Stimulated activated CD4-positive, alpha-beta T cell treated with anti-CD3 and anti-CD28 coated beads, Interleukin-1b, Interleukin-23, amount 100 ng/mL, for 1 hour (primary cell): ENCODE measurements at places on chromosomes 12 and 14.

- no peak for DNase-seq
These were observed 114.4 kb downstream of the ZNF664 start for GRCh38 chr12:124087266-124088051.

GRCh38 chr14:68958553-68958952, 20.5 kb downstream of the ACTN1 start:
- DNase-seq = no peak

- no peak for DNase-seq
These were observed 6.0 kb downstream of the LTB4R start for GRCh38 chr14:24317141-24317928.

DNA sequence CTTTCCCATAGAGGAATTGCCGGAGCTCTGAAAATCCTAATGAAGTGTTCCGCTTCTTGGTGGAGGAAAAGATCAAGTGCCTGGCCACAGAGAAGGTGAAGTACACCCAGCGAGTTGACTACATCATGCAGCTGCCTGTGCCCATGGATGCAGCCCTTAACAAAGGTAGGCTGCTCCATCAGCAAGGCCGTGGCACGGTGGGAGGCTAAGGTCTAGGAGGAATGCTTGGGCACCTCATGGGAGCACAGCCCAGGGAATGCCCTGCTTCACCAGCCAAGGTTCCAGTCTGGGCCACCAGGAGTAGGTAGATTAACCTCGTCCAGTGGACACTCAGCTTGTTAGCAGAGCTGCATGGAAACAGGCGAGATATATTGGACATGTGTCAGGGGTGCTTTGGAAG, 6.4 kb upstream of the TPI1 start:
- no peak for DNase-seq

GRCh38 chr12:75884465-75884985, 147.1 kb downstream of the PHLDA1 start:
- DNase-seq = no peak

GRCh38 chr14:99871771-99872170, 78.6 kb downstream of the EML1 start:
- DNase-seq = no peak

DNA sequence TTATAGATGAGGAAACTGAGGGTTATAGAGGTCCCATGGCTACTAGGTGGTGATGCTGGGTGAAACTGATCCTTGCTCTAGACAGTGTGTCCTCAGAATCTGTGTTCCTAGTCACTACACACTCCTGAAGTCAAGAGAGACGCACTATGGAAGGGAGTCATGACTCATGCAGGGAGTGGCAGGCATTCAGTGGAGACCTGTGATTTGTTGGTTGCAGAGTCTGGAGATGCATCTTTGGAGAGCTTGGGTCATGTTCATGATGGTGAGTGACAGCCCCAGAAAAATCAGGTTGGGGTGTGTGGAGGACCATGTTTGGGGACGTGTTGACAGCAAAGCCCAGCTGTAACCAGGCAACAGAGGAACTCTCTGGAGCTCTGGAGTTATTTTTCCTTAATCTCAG, 38.0 kb upstream of the FBXO21 start:
- no peak for DNase-seq

- DNase-seq = no peak
These were observed 26.5 kb downstream of the NUAK1 start for GRCh38 chr12:106112145-106112821.

DNA sequence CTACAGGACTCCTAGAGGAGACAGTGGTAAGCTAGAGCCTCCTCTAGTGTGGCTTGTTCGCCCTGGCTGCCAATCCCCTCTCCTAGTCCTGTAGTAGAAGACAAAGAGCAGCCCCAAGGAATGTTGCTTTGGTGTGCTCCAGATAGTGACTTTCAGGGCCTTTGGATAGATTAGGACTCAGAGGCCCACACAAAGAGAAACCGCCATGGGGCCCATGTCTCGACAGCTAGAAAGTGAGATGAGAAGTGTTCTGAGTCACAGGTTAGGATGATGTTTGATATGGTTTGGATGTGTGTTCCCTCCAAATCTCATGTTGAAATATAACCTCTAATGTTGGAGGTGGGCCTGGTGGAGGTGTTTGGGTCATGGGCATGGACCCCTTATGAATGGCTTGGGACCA, 51.8 kb upstream of the JDP2 start:
- DNase-seq = no peak

- DNase-seq = no peak
These were observed 270.0 kb upstream of the CAND1 start for GRCh38 chr12:66999141-66999540.

DNA sequence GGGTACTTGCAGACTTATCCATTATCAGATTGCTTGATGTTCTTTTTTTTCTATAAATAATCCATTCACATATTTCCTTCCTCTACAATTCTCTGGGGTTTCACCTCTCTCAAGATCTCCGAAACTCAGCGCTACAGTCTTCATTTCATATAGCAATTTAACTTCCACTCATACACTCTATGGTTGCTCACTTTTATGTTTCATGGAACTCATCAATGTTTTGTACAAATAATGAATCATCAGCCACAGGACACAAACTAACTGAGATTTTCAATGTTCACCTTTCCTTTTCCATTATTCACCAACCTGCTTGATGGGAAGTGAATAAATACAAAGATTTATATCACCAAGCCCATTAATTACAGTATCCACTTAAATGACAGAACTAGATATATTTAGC, 534.7 kb downstream of the LRFN5 start:
- DNase-seq = no peak

DNA sequence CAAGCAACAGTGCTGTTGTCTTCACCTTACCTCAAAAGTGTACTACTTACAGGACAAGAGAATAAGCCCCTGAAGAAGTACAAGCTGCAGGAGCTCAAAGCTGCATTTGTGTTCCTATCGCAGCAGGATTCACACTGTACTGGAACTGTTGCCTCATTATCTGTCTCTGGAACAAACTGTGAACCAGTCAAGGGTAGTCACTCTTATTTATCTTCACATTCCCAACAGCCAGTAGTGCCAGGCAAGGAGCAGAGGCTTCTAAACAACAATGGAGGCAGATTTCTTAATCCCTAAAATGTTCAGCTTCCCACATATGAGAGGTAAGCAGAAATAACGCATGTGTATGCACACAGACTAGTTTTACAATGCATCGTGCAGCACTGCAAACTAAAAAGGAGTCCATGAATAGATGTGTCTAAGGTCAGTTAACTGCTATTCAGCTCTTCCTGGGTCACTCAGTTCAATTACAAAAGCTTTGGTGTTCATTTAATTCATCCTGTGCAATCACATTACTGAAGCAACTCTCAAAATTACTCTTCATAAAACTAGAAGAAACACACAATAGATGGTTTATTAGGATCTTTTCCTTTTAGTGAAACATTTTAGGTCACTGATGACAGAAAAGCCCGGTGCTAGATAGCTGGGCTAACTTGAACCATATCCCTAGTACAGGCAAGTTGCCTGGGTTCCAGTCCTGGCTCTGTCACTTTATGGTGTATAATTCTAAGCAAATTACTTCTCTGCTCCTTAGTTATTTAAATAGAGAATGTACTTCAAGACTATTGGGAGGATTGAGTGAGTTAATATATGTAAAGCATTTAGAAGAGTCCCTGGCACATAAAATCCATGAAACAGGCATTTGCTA, 2.7 kb downstream of the APPL2 start:
- no peak for DNase-seq

GRCh38 chr12:127760996-127761395, 506.0 kb upstream of the TMEM132C start:
- no peak for DNase-seq

DNA sequence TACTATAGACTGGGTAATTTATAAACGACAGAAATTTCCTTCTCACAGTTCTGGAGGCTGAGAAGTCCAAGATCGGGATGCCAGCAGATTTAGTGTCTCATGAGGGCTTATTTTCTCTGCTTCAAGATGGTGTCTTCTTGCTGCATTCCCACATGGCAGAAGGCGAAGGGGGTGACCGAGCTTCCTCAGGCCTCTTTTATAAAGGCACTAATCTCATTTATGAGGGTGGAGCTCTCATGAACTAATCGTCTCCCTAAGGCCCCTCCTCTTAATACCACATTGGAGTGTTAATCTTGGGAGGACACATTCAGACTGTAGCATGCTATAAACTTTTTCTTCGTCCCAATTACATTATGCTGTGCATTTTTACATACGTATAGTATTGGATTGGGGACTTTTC, 200.4 kb upstream of the ARHGAP5 start:
- no peak for DNase-seq

DNA sequence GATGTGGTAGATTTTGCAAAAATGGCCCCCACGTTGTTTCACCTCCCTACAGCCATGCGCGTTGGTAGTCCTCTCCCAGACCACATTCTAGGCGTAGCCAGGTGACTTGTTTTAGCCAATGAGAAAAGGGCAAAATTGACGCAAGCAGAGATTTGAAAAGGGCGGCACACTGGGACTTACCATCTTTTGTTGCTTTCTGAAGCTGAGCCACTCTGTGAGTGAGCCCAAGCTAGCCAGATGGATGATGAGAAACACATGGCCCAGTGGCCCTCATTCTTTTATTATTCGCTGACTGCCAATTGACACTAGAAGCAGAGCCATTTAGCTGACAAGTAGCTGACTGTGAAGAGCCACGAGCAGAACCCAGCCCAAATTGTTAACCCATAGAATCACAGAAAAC, 142.0 kb upstream of the GZMB start:
- no peak for DNase-seq

DNA sequence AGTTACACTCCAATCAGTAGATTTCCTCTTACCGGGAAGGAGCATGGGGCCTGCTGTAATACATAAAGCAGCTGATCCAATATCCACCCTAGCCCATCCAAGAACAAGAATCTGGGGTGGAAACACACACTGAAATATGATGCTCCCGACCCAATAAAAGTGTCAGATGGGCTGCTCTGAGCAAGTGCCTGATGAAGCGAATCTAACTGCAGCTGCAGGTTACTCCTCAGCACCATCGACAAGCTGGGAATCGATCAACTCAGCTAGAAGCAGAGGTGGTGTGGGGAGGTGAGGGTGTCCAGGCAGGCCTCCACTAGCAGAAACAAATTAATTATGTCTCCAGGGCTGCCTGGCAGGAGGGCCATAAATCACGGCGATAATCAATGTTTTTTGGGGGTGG, 64.0 kb upstream of the WSCD2 start:
- DNase-seq = no peak

DNA sequence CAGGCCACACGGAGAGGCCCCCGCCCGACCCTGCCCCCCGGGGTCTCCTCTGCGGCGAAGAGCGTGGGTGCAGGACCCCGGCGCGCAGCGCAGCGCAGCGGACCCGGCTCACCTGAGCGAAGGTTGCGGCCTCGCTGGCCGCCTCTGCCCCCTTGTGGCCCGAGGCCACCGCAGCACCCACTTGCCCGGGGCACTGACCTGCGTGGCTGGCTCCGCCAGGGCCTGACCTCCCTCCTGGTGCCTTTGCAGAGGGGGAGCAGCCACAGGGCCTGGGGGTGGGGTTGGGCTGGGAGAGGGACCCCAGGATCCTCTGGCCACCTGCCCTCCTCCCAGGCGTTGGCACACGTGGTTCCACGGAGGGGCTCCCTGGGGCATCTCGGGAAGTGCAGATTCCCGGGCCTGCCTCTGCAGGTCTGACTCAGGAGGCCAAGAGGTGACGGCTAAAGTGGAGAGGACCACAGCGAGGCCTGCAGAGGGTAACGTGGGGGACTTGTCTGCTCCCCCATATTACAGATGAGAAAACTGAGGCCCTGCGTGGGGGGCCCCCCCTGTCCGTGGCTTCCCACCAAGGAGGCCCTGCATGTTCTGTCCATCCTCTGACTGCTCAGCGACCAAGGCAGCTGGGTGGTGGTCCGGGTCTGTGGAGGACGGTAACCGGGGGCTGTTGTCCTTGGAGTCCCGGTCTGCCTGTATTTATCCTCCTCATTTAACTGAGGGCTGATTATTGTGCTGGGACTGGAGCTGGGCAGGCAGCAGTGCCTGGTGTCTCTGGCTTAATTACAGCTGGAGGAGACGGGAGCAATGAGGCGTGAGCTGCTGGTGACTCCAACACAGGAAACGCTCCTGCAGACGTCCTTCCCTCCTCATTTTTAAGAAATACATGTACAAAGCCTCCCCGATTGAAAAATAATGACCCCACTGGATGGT, 67.9 kb upstream of the BEGAIN start:
- no peak for DNase-seq

DNA sequence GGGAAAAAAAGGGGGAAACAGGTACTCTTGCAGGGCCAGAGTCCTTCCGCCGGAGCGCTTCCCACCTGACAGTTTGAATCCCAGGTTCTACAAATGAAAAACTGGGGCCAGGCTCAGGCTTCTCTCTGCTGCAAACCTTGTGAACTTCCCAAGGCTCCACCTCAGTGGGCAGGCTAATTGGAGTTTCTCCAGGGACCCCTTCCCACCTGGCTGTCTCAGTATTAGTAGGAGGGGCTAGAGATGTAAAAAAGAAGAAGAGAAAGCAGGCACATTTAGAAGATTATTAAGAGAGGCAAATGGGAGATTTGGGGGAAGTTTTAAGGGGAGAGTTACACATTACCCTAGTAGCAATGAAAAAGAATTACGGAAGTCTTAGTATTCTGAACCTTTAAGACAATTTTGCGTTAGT, 20.0 kb upstream of the CLEC2D start:
- no peak for DNase-seq

GRCh38 chr14:101354726-101355125, 206.6 kb upstream of the DIO3 start:
- DNase-seq = no peak

DNA sequence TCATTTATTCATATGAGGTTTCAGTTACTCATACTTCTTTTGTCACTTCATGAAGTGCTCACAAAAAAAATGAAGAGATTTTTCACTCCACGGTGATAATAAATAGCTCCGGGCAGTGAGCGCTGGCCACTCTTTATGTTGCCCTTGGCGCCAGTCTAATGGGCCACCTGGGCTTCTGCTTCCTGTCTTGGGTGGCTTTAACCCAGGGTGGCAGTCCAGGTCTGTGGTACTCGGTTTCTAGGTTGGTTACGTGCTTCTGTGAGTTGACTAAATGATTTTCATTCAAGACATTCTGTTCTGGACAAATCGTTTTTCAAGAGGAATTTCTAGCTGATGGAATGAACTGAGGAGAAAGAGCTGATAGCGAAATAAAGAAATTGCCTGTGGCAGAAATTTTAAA, 34.6 kb upstream of the NID2 start:
- no peak for DNase-seq

DNA sequence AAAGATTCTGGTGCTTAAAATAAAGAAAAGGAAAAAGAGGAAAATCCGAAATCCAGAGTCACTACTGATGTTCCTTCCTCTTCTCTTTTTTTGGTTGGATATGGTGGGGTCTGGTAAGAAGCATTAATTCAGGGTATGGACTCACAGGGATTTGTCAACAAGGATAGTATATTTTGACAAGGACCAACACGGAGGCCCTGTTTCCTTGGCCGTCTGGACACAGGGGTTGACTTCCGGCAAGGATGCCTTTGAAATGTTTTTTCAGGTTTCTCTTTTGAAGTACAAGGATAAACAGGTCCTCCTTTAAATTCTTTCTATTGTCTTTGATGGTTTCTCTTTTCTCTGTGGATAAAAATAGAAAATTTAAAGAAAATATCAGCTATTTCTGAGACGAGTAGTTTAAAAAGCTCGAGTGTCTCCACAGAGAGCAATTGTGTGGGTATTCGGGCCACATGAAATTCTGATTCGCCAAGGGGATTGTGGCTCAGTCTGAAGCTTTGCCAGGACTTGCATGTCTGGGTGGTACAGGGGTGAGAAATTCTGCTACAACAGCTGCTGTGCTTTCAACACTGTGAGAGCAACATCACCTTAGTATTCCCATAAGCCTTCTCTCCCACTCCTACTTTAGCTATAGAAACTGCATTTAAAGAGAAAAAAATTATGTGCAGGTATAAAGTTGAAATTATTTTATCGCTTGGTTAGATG, 88.5 kb upstream of the CSRP2 start:
- DNase-seq = no peak

- no peak for DNase-seq
These were observed 222.1 kb downstream of the RPS29 start for GRCh38 chr14:49363821-49364751.
